ENCODE measurements at places on chromosomes 3 and 15.
A peak's percentile ranks its signal among the peaks of the same experiment; 100 is the strongest.

DNA sequence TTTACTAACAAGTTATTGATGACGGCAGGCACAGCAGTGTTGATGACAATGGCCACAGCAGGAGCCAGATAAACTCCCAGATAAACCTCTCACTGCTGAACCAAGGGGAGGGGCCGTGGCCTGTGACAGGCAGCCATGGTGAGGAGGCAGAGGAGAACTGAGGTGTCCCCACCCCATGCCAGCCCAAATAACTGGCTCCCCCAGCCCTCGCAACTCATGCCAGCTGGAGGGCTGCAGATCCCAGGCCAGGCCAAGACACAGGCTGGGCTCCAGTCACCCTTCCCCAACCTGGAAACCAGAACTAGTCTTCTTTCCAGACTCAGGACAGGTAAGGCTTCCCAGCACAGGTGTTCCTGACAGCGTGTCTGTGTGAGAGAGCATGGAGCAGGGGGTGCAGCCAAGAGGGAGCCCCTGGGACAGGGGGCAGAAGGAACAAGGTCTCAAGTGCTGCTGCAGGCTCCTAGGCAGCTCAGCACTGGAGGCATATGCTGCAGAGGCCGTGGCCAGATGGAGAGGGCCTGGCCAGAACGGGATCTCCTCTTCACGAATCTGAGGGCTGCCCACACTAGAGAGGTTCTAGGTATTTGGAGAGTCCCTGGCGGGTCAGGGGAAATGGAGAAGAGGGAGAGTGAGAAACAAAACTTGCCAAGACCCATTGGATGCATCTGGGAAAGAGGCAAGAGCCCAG lies 15.9 kb downstream of the PLA2G4F start:
- no peak for DNase-seq

- DNase-seq = no peak
Observed at GRCh38 chr15:57298843-57299550, 77.3 kb upstream of the CGNL1 start.

- no peak for DNase-seq
Observed at GRCh38 chr3:5005367-5005766, 26.1 kb downstream of the BHLHE40 start.

GRCh38 chr3:64443546-64444381 lies 218.5 kb upstream of the PRICKLE2 start:
- no peak for DNase-seq

- no peak for DNase-seq
Observed at GRCh38 chr3:55623786-55624185, 136.7 kb upstream of the WNT5A start.

GRCh38 chr3:38376098-38376816 lies 29.7 kb downstream of the XYLB start:
- DNase-seq = no peak

- DNase-seq = no peak
Observed at GRCh38 chr3:14767245-14768051, 51.3 kb upstream of the FGD5 start.

DNA sequence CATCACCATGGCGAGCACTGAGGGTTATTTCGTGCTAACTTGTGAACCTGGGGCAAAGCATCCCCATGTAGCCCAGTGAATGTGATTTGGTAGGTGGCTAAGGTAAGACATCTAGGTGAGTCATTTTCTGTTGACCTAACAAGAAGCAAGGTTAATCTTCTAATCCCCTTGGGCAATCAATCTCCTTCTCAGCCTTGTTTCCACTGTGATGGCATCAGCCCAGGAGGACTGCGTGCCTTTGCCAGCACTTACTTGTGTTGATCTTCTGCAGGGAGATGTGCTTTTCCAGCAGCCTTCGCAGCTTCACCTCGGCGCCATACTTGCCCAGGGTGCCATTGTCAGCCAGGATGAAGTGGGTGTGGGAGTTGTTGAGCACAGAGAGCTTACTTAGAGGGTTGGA lies 35.7 kb downstream of the TRPM1 start:
- DNase-seq = no peak

- DNase-seq = no peak
Observed at GRCh38 chr3:161388855-161389254, 17.5 kb upstream of the SPTSSB start.

GRCh38 chr3:123723522-123724168 lies 138.8 kb upstream of the HACD2 start:
- peak; percentile 79 for DNase-seq

- no peak for DNase-seq
Observed at GRCh38 chr3:159632128-159632527, 356.5 kb upstream of the IL12A start.

DNA sequence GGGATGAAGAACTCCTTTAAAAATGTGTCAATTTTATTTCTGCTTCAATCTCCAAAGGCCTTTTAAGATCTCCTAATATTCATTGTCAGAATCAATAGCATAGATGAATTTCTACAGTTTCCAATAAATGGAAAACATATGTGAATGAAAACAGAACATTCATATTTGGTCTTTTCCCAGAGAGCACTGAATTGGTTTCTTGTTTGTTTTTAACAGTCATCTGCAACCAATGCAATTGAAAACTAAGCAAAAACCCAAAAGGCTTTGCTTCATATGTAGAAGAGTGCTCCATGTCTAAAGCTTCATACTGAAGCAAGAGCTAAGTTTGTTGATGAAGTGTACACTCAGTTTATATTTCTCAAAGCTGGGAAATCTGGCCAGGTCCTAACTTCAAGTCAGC lies 426.5 kb upstream of the CDIN1 start:
- no peak for DNase-seq

- DNase-seq = no peak
Observed at GRCh38 chr3:183635107-183635430, 354 bp upstream of the KLHL24 start.

- no peak for DNase-seq
Observed at GRCh38 chr3:173690542-173691180, 293.1 kb downstream of the NLGN1 start.

GRCh38 chr3:12993517-12994356 lies 79.5 kb downstream of the IQSEC1 start:
- no peak for DNase-seq

DNA sequence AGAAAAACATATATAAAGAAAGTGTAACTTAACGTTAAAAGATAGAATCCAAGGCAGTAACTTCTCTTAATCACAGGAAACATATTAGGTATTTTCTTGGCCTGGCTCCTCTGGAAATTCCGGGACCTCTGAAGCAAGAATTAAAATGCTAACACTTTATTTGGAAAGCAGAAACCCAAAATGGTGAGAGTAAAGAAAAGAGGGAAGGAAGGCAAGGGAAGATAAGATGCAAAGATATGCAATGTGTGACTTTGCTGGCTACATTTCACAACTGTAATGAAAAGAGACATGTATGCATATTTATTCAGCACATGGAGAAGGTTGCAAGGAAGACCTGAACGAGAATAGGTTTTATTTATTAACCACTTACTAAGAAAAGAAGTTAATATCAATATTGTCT lies 372.5 kb downstream of the TBL1XR1 start:
- no peak for DNase-seq

DNA sequence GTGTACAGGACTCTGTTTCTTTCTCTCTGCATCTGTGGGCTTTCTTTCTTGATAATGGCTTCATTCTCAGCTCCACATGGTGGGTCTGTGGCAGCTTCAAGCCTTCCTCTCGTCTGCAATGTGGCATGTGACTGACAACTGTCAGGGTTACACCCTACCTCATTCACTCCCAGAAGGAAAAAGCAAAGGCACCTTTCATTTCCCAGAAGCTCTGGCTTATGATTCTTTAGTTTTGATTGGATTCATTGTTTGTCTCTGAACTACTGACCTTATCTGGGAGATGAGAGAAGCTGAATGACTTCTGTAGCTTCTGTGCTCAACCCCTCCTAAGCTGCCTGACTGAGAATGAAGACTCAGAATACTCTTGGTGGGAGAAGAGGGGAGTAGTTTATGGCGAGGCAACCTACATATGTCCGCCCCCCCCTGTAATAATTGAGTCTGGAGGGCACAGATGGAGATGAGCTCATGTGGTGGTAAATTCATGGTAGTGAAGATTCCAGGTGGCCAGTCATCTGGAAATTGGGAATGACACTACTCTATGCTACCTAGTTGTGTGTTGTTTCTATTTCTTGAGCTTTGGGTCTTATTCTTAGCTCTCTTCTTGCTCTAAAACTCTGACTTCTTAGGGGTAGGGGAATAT lies 38.4 kb downstream of the KCNAB1 start:
- no peak for DNase-seq

DNA sequence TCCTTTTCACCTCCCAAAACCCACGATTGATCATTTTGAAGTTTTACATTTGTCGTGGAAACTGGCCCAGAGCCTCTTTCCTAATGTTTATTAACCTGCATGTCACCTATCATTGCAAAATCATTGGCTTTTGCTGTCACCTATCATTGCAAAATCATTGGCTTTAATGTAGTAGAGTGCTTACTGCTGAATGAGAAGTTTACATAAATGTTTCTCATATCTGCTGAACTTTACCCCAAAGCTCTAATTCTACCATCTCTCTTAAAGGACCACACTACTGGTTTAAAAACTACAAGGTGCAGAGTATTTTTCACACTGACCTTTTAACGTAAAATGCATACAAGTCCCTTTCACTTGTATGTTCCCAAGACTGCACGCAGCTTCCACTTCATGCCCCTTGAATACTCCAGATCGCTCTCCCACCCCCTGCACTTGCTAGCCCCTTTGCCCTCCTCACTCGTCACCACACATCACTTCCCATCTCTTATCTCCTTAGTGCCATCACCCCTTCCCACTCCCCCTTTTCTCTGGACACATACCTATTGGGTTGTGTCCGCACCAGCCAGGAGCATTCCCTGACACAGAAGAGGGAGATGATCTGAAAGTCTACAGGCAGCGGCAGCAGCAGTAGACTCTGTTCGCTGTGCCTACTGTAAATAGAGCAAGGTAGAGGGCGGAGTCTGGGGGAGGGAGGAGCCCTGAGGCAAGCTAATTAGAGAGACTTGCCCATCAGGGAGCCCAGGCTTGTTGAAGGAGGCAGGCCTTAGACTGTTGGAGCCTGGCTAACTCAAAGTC lies 30.2 kb upstream of the ATOSA start:
- no peak for DNase-seq

- DNase-seq = no peak
Observed at GRCh38 chr3:90016555-90016954, 909.1 kb downstream of the EPHA3 start.

DNA sequence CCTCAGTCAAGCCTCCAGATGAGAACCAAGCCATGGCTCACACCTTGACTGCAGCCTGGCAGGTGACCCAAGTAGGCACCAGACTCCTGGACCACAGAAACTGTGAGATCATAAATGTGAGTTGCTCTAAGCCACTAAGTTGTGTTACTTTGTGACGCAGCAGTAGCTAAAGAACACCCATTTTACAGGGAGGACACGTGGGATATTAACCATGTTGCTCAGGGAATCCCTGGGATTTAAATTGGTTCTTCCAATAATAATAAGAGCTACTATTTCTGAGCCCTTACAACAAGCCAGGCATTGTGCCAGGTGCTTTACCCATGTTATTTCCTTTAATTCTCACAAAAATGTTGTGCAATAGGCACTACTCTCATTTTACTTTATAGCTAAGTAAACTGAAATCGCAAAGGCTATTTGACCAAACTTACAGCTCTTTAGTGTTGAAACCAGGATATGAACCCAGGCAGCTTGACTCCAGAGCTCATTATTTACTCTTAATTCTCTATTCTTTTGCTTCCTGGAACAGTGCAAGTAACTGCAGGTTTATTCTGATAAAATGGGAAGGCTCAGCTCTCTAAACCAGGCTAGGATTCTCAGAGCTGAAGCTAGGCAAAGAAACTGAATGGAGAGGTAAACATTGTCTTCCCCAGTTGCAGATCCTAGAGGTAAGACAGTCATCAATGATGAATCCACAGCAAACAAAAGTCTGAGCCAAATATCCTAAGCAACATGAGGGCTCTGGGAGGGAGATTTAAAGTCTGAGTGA lies 294.4 kb downstream of the KBTBD8 start:
- DNase-seq = no peak

GRCh38 chr3:13349823-13350222 lies 70.3 kb downstream of the NUP210 start:
- peak; percentile 58 for DNase-seq

DNA sequence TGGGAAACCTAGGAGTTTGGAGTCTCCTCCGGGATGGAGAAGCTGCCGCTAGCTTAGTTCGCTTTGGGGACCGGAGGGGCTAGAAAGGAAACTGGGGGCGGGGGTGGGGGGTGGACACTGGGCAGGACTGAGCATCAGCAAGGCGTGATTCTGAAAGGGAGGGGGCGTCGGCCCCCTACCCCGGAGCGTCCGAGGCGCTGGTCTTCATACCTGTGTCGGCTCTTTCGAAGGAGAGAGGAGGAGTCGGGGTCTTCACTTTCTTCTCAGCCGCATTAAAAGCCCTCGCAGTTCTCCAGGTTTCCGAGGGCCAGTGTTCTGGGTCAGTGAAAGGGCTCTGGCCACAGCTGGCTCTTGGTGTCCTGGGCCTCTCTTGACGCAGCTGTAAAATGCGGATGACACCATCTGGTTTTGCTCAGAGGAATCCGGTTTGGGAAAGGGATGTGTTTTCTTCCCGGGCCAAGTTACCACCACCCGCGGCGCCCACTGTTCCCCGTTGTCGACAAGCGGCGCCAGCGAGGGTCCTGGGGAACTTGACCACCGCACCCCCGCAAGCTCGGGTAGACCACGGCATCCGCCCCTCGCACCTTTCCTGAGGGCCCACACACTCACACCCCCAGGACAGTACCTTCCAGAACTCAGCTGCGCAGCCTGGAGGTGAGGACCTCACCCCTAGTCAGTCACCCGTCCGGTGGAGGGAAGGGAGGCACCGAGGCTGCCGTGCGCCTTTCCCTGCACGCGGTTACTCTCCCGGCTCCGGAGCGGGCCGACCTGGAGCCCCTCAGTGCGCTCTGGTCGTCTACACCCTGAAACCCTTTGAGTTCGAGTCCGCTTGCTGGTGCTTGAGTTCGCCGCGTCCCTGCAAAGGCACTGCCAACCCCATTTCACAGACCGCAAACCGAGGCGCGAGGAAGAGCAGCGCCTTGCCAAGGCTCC lies 660 bp downstream of the CCK start:
- no peak for DNase-seq

- DNase-seq = no peak
Observed at GRCh38 chr3:15768421-15769255, 29.1 kb downstream of the ANKRD28 start.

GRCh38 chr3:141660614-141660947 lies 77.5 kb upstream of the RNF7 start:
- DNase-seq = no peak

DNA sequence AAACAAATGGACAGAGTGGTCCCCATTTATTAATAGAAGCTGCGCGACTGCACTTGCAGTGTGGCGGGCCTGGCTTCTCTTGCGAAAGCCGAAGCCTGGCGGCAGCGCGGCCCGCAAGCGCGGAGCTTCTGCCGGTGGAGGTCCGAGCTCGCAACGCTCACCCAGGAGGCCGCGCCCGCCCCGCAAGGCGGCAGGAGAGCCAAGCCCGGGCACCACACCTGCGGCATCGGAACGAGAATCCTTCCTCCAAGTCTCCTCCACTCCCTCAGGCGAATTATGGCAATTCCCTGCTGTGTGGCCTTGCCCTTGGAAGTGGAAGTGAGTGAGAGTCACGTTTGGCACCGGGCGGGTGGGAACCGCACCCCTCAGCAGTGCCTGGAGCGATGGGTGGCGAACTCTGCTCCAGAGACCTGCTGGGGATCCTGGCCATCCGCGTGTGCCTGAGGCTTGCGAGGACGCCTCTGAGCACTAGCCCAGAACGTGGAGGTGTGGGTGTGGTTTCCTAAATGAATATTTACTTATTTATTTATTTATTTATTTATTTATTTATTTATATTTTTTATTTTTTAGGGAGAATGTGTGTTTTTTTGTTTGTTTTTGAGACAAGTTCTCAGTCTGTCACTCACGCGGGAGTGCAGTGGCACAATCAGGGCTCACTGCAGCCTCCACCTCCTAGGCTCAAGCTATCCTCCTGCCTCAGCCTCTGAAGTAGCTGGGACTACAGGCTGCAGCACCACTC lies 133.7 kb upstream of the UBE2E1 start:
- DNase-seq = no peak
